CD4-positive, alpha-beta T cell (primary cell): ENCODE measurements at places on chromosomes 12 and 14. TPM values are rescaled to one million over a fixed set of nuclear protein-coding genes. Genes with fewer than 3 reads are reported as not detected.

Gene LGR5
- total RNA-seq, result not detected

Gene KRT6A
- total RNA-seq, result not detected

Gene CABP1
- total RNA-seq, result not detected

Gene HNRNPC
- 528 TPM for total RNA-seq

Gene TRIM9
- 0.19 TPM for total RNA-seq

Gene RHNO1
- 31.3 TPM for total RNA-seq

Gene ACSM4
- not detected for total RNA-seq

DNA sequence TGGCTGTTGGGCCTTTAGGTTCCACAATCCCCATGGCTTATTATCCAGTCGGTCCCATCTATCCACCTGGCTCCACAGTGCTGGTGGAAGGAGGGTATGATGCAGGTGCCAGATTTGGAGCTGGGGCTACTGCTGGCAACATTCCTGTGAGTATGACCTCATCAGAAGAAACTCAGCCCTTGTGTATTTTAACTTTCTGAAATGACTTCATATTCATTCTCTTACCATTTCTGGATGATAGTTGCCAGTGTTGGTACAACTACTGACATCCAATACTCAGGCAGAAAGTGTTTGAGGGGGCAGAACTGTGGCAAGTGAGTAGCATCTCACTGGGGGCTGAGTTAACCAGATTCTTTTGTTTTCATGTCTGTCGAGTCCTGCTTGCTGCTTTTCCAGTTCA is 2.3 kb downstream of the DAZAP2 start:
- no peaks in the 10 kb centered on the region for H3K27me3 ChIP-seq
- H3K36me3 ChIP-seq, result peaks cover 44% of the 10 kb centered on the region
- DNase-seq, result no peak
- no peak overlapping the region for H3K27ac ChIP-seq
- no peak overlapping the region for H3K4me3 ChIP-seq
- H3K4me1 ChIP-seq, result peaks cover 47% of the 10 kb centered on the region

DNA sequence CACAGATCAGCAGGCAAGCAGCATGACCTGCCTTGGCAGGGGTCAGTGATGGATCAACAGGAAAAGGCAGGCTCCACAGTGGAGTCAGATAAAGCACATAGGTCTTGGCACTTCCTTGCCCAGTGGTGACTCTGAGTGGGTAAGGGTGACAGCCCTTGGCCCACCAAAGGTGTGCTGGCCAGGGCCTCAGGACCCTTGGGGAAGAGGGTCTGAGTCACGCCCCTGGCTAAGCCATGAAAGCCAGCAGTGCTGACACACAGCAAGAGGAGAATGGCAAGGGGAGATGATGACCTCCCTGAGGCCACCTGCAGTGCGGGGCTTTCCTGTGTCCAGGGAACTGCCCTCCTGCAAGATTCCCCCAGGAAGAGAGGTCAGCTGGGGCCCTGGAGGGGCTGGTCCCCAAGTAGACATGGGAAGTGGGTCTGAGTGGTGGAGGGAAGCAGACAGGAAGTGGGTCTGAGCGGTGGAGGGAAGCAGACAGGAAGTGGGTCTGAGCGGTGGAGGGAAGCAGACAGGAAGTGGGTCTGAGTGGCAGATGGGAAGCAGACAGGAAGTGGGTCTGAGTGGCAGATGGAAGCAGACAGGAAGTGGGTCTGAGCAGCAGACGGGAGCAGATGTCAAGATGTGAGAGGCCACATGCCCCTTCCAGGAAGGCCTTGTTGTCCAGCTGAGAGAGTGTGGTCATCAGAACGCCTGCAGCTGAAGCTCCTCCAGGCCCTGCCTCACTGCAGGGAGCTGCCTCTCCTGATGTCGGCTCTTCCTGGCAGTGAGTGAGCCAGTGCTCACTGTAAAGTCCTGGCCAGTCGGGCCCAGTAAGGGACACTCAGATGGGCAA is 34.8 kb downstream of the DIO3 start:
- peaks cover 43% of the 10 kb centered on the region for H3K4me1 ChIP-seq
- H3K36me3 ChIP-seq, result no peaks in the 10 kb centered on the region
- H3K4me3 ChIP-seq, result no peak overlapping the region
- H3K27ac ChIP-seq, result peak overlapping the region; percentile 44
- peak; percentile 48 for DNase-seq
- H3K27me3 ChIP-seq, result no peaks in the 10 kb centered on the region

- no peak overlapping the region for H3K4me3 ChIP-seq
- H3K27ac ChIP-seq, result no peak overlapping the region
- peaks cover 13% of the 10 kb centered on the region for H3K4me1 ChIP-seq
- no peak for DNase-seq
- H3K27me3 ChIP-seq, result no peaks in the 10 kb centered on the region
Observed at GRCh38 chr14:100622708-100623485, 35.7 kb upstream of the BEGAIN start.

- H3K27me3 ChIP-seq, result no peaks in the 10 kb centered on the region
- H3K4me3 ChIP-seq, result no peak overlapping the region
- H3K27ac ChIP-seq, result no peak overlapping the region
- no peaks in the 10 kb centered on the region for H3K36me3 ChIP-seq
- no peaks in the 10 kb centered on the region for H3K4me1 ChIP-seq
Observed at GRCh38 chr12:105674871-105675699, 344.6 kb downstream of the C12orf75 start.

DNA sequence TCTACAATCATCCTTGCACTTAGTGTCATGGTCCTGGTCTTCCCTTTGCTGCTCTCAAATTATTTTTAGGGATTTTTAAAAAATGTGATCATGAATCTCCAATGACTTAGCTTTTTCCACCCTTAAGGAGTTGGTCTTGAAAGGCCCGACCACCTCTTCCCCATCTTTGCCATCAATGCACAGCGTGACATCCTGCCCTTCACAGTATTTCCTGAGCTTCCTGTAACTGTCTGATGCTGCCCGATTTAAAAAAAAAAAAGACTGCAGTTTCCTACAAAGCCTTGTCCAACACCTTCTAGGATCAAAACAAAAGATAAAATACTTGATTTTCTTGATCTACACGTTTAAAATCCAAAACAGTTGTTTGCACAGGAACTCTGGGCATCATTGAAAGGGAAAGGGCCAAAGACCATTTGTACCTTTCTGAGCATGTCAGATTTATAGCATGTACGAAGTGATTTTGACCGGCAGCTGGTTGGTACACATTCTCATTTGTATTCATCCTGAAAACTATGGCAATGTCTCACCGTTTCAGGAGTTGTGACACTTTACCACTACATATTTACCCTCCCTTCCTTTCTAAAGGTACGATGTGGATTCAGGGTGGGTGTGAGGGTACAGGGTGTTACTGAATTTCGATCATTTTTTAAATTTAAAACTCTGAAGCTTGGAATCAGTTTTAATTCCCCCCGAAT is 7.4 kb upstream of the ELK3 start:
- no peaks in the 10 kb centered on the region for H3K36me3 ChIP-seq
- DNase-seq, result peak; percentile 23

DNA sequence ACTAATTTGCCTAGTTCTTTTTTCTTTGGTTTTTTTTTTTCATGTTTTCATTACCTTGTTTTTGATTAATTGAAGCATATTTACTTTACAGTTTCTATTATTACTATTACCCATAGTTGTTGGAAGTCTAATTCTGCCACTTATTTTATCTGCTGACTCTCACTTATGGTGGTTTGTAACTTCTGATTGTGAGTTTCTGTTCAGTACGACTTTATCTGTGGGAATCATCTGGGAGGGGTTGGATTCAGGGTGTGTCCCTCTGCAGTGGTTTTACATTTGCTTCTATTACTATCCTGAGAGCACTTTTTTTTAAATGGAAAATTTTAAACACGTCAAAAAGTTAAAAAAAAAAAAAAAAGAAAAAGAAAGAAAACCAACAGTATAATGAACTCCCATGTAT is 26.4 kb upstream of the SOS2 start:
- no peaks in the 10 kb centered on the region for H3K4me1 ChIP-seq
- no peak for DNase-seq
- no peaks in the 10 kb centered on the region for H3K36me3 ChIP-seq
- no peaks in the 10 kb centered on the region for H3K27me3 ChIP-seq

- no peak for DNase-seq
- H3K36me3 ChIP-seq, result no peaks in the 10 kb centered on the region
- no peaks in the 10 kb centered on the region for H3K4me1 ChIP-seq
- no peaks in the 10 kb centered on the region for H3K27me3 ChIP-seq
- no peak overlapping the region for H3K27ac ChIP-seq
Observed at GRCh38 chr12:26245175-26245942, 50.0 kb downstream of the SSPN start.

- no peak for DNase-seq
- H3K4me3 ChIP-seq, result no peak overlapping the region
- H3K27ac ChIP-seq, result no peak overlapping the region
- no peaks in the 10 kb centered on the region for H3K4me1 ChIP-seq
Observed at GRCh38 chr14:96243785-96244184, 12.2 kb upstream of the BDKRB1 start.

DNA sequence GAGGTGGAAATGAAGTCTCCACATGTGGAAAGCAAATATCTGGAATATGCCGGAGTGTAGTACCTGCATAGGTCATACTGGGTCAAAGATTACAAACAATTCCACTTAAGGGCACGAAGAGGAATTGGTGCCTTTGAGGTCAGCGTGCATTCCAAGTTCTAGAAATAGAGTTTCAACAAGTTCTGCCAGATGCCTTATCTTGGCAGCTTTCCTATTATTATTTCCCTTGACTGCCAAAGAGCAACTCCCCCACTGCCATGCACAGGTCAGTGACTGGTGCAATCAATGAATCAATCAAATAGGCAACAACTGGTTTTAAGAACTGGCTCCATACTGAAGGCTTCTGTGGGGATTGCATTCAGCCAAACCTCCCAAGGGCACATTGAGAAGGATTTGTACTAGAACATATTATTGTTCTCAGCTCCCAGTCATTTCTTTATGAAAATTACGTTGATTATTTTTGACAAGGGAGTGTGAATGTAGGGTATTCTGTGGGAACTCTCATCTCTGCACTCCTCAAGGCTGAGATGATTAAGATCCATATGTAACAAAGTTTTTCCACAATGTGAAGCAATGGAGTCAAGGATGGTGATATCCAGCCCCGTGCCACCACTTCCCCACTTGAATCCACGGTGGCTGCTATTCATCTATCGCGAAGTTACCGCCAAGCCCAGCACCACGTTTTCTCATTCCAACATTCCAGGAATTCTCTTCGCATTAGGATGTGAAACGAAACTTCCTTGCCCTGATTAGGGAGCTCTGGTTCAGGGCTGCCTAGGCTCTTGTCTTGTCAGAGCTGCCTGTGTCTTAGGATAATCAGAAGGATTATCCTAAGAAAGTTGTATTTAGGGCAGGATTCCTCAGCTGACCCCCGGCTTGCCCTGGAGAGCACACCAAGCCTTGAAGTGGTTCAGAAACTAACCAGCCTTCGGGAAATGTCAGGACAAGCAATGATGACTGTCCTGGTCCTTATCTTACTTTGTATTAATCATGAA is 115.1 kb upstream of the PCED1B start:
- H3K4me3 ChIP-seq, result no peak overlapping the region
- no peaks in the 10 kb centered on the region for H3K36me3 ChIP-seq
- DNase-seq, result no peak

DNA sequence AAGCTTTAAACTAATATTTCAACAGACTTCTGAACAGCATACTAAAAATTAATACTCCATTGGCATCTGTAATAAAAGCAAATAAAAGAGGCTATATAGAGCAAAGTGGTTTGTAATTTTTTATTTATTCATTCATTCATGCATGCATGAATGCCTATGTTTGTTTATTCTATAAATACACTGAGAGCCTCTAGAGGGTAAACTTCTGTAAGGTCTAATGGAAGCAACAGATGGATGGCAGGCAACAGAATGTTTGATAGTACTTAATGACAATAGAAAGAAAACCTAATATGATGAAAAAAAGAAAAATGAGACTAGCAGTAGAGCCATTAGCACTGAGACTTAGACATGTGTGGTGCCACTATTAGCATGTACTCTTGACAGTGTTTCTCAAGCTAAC is 253.1 kb downstream of the CCDC91 start:
- no peaks in the 10 kb centered on the region for H3K4me1 ChIP-seq
- H3K36me3 ChIP-seq, result no peaks in the 10 kb centered on the region
- no peak for DNase-seq
- no peak overlapping the region for H3K27ac ChIP-seq
- H3K4me3 ChIP-seq, result no peak overlapping the region
- no peaks in the 10 kb centered on the region for H3K27me3 ChIP-seq

GRCh38 chr12:109762071-109762672 is 48.5 kb downstream of the FAM222A start:
- no peaks in the 10 kb centered on the region for H3K36me3 ChIP-seq
- no peak overlapping the region for H3K4me3 ChIP-seq
- H3K4me1 ChIP-seq, result no peaks in the 10 kb centered on the region
- H3K27me3 ChIP-seq, result no peaks in the 10 kb centered on the region

DNA sequence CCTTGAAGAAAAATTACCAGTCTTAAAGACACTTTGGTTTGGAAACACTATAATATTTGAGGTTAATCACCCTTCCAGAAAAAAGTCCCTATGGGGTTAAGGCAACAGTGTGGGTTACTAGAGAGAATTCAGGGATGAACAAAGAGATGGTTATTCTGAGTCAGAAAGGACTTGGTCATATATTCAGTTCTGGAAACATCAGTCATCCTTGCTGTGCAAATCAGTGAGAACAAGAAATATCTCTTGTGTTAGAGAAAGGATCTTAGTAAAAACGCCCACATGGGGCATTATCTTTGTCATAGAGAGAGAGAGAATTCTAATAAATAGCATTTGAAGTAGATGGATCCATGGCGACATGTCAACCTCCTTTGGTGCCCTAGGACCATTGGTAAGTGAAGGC is 59.4 kb upstream of the E2F7 start:
- no peak for DNase-seq
- H3K36me3 ChIP-seq, result no peaks in the 10 kb centered on the region
- no peaks in the 10 kb centered on the region for H3K27me3 ChIP-seq
- H3K4me1 ChIP-seq, result no peaks in the 10 kb centered on the region

GRCh38 chr14:76770521-76771436 is 9.5 kb downstream of the VASH1 start:
- peaks cover 36% of the 10 kb centered on the region for H3K4me1 ChIP-seq
- H3K27ac ChIP-seq, result no peak overlapping the region
- no peak for DNase-seq
- peaks cover 2% of the 10 kb centered on the region for H3K27me3 ChIP-seq
- no peak overlapping the region for H3K4me3 ChIP-seq
- no peaks in the 10 kb centered on the region for H3K36me3 ChIP-seq

- H3K4me1 ChIP-seq, result peaks cover 61% of the 10 kb centered on the region
- H3K36me3 ChIP-seq, result peaks cover 26% of the 10 kb centered on the region
- DNase-seq, result no peak
Observed at GRCh38 chr12:6605421-6606330, 1.5 kb downstream of the CHD4 start.

DNA sequence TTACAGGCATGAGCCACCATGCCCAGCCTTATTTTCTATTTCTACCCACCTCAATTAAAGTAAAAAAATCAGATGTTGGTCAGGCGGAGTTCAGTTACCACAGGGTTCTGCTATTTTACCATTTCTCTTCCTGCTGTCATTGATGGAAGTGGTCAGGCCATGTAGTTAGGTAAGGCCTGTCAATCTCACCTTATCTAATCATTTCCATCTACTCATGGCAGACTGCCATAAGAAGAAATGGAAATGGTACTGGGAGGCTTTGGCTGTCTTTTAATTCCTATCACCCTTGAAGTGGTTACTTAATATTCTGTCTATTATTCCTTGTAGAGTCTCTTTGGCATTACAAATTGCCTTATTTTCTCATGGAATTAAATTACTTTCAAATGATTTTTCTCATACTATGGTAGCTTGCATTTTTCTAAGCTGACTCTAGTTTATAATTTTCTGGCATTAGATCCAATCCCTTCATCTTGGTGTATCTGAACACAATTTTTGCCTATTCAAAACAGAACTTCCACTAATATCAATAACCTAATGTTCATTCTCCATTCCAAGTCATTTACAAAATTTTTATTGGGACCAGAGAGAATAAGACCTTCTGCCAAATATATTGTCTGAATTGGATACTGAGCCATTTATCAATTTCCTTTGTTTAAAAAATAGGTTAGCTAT is 198.7 kb downstream of the DACT1 start:
- DNase-seq, result no peak
- H3K4me1 ChIP-seq, result no peaks in the 10 kb centered on the region
- H3K27me3 ChIP-seq, result no peaks in the 10 kb centered on the region
- H3K27ac ChIP-seq, result no peak overlapping the region
- no peaks in the 10 kb centered on the region for H3K36me3 ChIP-seq
- H3K4me3 ChIP-seq, result no peak overlapping the region
